Smooth muscle cell of the brain vasculature (primary cell): ENCODE measurements at places on chromosomes 1 and 21.

DNA sequence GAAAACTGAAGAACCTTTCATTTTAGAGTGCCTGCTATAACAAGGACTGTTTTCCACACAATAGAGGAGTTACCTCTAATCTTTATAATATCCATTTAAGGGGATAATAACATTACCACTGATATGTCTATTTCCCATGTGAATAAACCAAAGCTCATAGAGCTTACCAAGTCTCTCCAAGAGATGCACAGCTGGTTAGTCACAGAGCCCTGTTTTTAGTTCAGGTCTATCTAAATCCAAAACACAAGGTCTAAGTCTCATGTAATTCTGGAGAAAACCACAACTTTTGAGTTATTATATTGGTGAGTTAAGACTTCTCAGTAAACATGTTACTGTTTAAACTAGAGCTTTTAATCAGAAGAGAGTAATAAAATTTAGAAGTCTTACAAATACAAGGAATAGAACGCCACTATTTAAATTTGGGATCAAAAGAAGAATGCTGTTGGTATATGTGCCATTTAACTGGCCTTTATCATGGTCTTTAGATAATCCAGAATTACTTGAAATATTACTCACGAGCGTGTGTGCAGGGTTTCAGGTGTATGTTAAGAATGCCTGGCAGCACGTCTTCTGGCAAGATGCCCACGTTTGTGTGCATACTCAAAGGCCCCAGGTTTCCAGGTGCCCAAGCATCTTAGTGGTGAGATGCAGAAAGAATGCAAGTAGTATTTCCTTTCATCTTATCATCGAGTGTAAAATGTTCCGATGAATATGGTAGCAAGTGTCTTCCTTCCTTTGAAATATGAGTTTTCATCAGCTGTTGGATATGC lies 190.6 kb downstream of the FMN2 start:
- DNase-seq = no peak

GRCh38 chr1:3702990-3703728 lies 49.1 kb upstream of the CCDC27 start:
- no peak for DNase-seq

GRCh38 chr1:33393524-33393923 lies 37.4 kb downstream of the PHC2 start:
- DNase-seq = no peak

DNA sequence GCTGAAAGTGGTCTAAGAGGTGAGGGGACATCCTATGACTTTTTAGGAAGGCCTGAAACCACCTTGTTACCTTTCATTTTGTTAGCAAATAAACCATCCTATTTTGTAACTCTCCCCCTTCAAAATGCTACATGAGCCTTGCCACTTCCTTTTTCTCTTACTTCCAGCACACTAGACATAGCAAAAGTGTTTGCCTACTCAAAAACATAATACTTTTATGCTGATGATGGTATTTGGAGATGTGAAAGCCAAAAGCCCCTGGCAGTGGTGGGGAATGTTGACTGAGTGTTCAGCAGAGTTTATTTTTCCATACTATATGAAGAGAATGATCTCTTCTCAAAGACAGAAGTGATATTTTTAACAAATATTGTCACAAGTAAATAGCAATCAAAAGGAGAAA lies 134.2 kb downstream of the EDEM3 start:
- DNase-seq = no peak

DNA sequence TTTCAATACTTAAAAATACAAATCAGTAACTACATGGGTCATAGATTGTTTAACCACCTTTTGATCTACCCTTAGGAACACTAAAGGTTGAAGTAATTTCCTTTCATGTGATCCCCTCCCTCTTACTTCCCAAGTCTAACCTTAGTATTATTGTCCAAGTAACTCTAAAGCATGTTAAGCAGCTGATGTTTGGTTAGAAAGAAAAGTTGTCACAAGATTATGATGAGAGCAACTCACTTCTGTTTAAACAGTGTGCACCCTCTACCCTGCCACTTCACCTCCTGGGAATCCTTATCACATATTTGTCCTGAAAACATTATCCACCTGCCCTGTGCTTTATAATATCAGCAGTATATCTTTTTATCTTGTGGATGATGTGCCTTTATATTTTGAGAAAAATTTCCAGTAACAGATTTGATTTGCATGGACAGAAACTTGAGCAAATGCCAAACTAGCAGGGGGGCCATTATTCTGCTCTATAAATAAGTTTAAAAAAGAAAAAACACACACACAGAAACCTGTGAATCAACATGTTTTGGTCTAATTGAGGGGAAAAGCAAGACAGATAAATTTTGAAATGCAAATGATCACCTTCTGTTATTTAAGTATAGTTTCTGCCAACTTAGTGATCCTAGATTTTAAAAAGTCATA lies 194.3 kb downstream of the RPS6KC1 start:
- DNase-seq = no peak

DNA sequence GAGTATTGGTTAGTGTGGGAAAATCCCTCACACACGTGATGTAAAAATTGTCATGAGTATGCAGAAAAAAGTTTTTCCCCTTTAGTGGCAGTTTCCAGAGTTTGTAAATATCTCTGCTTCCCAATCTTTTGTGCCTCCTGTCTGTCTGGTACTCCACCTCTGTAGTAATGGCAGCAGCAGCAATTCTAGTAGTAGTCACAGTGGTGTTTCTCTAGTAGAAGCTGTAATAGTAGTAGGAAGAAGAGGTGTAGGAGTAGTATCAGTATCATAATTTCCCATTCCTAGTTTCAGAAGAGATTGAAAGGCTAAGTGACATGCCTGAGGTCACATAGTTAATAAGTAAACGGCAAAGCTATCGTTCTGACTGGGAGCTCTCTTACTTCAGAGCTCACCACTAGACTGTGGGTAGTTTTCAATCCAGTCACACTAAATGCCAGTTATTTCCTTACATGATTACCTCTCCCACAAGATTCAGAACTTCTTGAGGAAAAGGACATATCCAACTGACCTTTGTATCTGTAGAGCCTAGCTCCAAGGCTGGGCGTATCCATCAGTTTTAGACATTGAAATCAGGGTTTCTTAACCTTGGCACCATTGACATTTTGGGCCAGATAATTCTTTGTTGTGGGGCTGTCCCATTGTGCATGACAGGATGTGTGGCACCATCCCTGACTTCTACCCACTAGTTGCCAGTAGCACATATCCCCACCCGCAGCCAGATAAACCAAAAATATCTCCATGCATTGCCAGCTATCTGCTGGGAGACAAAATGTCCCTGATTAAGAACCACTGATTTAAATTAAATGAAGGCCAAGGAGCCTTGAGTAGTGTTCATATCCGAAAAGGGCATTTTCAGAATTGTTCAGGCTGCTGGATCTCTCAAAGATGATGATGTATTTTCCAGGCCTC lies 135.9 kb downstream of the FGGY start:
- DNase-seq = no peak

DNA sequence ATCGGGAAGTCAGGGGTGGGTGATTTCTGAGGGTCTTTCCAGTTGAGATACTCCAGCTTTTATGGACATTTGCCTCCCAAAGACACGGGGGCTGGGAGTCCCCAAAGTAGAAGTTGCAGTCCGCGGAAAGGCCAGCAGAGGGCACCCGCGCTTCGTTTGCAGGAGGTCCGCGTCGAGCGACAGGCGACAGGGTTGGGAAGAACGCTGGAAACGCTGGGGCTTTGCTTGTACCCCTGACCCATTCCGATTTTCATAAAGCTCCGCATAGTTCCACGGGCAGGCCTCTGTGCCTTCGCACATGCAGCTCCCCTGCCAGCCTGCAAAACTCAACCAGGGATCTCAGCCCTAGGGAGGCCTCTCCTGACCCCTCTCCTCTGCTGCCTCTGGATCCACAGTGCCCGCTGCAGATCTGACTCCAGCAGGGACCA lies 44.2 kb upstream of the LAPTM5 start:
- no peak for DNase-seq

GRCh38 chr1:163785868-163786405 lies 464.2 kb downstream of the NUF2 start:
- no peak for DNase-seq

DNA sequence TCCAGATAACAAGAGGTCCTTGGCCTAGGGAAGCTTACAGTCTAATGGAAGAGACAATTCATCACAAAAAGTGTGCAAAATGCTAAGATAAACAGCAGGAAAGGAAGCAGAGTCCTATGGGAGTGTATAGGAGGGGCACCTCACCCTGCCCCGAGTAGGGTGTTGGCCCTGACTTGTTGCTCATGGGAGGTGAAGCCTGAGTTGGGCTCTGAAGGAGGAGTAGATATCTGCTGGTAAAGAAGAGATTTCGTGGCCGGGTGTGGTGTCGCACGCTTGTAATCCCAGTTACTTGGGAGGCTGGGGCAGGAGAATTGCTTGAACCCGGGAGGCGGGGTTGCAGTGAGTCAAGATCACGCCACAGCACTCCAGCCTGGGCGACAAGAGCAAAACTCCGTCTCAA lies 18.6 kb upstream of the GPR37L1 start:
- DNase-seq = no peak

- DNase-seq = no peak
These were observed 135.1 kb downstream of the CLIC6 start for GRCh38 chr21:34803782-34804370.

DNA sequence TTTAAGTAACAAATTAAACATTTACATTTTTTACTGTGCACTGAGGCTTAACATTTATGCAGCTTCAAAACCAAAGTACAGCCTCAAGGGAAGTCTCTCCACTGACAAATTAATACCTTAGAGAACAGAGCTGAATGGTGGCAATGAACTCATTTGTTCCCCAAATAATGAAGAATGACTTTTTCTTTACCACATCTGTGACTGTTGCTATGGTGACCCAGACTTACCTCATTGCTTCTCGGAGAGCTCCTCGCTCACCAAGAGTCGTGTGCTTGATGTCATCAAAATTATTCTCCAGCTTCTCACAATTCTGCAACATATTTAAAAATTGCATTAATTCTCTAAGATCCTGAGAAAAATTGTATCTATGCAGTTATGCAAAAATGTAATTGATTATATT lies 92.9 kb downstream of the DPYD start:
- no peak for DNase-seq

DNA sequence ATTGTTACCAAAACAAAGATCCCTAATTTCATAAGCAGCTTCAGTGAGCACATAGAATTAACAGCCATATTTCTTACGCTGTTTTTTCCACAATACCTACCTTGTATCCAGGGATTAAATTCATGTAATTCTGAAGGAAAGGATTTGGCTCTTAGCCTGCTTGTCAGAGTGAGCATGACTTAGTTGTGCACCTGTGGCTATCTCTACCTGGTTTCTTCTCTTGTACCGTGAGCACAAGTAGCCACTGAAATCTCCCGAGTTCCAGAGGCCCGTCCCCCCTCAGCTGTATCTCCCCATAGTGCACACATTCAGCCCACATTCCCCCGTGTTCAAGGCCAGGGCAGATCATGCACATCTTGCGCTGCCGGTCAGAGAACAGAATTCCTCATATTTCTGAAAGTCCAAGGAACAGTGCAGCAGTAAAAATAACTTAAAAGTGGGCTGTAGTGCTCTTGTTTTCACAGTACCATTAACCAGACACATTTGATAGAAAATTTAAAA lies 2.3 kb downstream of the TENT5C start:
- DNase-seq = no peak

GRCh38 chr1:11873395-11874257 lies 14.9 kb upstream of the NPPB start:
- DNase-seq = no peak

DNA sequence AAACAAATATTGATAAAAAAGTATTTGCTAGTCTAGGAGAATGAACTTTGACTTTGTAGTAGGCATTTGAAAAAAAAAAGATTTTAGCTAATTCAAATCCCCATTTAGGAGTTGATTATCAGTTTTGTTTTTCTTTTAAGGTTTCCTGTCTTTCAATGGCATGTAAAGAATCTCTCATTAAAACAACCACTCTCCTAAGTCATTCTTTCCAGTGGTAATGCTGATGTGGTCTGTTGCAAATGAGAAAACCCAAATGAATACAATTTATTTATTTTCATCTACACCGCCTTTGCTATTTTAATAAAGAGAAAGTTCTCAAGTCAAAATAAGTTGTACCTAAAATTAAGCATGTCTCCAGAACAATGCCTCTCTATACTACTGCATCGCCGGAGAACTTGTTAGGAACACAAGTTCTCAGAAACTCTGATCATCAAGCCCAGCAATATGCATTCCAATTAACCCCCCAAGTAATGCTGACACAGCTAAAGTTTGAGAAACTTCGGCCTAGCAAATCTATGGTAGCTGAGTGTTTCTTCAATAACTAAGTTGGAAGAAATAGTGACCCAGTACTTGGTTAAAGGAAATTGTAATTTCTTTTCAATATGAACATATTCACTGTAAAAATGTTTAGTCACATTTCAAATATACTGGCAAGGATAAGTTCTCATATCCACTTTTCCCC lies 255.1 kb downstream of the PTPRC start:
- no peak for DNase-seq

DNA sequence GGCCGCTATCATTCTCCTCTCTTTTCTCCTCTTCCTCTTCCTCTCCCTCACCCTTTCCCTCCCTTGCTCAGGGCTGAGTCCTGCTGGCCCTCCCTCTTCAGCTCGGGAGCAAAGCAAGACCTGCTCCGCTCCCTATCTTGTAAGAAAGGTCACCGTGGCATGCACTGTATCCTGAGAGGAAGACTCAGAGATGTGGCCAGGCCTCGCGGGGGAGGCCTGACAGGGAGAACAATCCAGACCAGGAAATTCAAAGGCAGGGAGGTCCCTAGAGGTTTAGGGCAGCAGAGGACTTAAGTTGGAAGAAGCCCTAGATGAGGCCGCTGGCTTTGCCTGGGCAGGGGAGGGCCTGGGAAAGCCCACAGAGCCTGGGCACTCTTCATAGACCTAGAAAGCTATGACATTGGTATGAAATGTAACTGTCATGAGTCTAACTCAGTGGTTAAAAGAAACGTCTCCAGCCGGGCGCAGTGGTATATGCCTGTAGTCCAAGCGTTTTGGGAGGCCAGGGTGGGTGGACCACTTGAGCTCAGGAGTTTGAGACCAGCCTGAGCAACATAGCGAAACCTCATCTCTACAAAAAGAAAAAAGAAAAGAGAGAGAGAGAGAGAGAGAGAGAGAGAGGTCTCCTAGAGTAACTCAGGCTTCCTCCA lies 14.6 kb upstream of the PTAFR start:
- DNase-seq = no peak

DNA sequence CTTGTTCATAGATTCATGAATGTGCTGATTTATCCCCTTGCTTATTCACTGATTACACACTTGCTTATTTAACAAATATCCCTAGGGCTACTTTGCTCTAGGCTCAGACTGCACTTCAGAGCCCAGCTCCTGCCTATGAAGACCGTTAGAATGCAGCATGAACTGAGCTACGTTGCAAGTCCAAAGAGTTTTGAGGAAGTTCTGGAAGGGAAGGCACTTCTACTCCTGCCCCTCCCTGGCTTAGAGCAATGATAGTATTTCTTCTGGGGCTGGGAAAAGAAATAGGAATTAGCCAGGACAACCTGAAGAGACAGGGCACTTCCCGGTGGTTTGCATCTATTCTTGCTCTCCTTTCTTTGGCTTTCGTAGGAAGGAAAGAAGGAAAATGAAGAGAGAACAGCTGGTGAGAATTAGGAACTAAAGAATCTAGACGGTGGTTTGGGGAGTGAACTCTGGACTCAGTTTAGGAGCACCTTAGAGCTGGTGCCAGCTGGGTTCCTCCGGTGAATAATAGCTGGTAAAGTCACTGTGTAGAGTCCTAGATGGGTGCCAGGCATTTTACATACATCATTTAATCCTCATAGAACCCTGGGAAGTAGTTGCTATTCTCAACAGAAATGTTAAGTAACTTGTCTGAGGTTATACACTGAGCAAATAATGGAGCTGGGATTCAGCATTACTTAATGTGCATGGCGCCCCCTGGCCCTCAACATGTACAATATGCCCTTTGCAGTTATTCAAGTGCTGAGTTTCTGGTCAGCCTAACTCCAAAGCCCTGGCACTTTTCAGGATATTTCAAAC lies 65.9 kb downstream of the NDUFS5 start:
- no peak for DNase-seq
